Endodermal cell (in vitro differentiated cells): ENCODE measurements at places on chromosomes 16 and 17. TPM values are rescaled to one million over a fixed set of nuclear protein-coding genes. Genes with fewer than 3 reads are reported as not detected.
A peak's percentile ranks its signal among the peaks of the same experiment; 100 is the strongest.

DNA sequence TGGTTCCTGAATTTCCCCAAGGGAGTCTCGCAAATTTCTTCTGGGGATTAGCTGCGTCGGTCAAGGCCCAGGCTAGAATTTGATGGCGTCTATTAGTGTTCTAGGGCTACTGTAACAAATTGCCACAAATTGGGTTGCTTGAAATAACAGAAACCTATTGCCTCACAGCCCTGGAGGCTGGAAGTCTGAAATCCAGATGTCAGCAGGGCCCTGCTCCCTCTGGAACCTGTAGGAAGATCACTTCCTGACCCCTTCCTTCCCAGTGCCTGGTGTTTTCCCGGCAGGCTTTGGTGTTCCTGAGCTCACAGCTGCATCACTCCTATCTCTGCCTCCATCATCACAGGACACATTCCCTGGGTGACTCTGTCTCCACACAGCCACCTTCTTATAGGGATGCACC, 24.4 kb downstream of the DHRS7C start:
- DNase-seq: no peak

- no peak for DNase-seq
Observed at GRCh38 chr16:74898659-74899058, 86.3 kb downstream of the WDR59 start.

GRCh38 chr17:15470536-15470935, 3.1 kb upstream of the CDRT4 start:
- DNase-seq: no peak

- peak; percentile 77 for DNase-seq
Observed at GRCh38 chr17:54749157-54749556, 151.5 kb upstream of the TOM1L1 start.

- no peak for DNase-seq
Observed at GRCh38 chr16:10938796-10939648, 3.2 kb downstream of the DEXI start.

The CLEC18C gene
- 0.20 to 0.72 TPM (median 0.45 TPM) in 3 replicates for total RNA-seq

The TBX2 gene
- 0.07 TPM in 2 replicates for total RNA-seq

The SPATA22 gene
- total RNA-seq: not detected in 2 replicates

- DNase-seq: no peak
Observed at GRCh38 chr17:61333136-61333535, 66.5 kb upstream of the TBX2 start.

DNA sequence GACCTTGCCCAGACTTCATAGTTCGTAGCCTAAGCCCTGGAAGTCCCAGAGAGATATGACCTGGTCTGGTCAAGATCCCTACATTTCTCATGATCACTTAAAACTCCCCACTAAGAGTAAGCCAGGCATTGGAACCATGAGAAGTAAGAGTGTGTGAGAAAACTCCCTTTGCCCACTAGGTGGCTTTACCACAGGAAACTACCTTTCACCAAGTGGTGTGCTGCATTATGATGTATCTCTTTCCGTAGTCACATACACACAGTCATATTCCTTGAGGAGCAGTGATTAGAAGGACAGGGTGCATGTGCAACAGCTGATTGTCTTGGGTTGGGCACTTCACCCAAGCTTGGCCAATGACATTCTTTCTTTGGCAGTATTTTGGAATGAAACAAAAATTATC, 639.3 kb downstream of the KCNJ2 start:
- peak; percentile 50 for DNase-seq

The NAGLU gene
- 24.4 and 29.1 TPM in 2 replicates for total RNA-seq

The ACSM2A gene
- total RNA-seq: not detected in 2 replicates

The UMOD gene
- not detected in 2 replicates for total RNA-seq

GRCh38 chr17:44280392-44280937, 12.5 kb upstream of the SLC4A1 start:
- peak; percentile 48 for DNase-seq

DNA sequence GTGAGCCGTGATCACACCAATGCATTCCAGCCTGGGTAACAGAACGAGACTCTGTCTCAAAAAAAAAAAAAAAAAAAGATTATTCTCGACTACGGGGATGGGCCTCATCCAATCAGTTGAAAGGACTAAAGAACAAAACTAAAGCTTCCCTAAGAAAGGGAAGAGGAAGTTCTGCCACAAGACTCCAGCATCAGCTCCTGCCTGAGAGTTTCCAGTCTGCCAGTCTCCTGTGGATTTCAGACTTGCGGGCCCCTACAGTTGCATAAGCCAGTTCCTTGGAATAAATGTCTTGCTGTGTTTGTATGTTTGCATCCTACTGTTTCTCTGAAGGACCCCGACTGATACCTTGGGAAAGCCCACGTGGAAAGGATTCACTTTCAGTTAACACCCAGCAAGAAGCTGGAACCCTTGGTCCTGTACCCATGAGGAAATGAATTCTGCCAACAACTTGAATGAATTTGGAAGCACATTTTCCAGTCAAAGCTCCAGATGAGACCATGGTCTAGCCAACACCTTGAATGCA, 26.3 kb upstream of the FZD2 start:
- DNase-seq: no peak

GRCh38 chr17:78803186-78803845, 21.2 kb upstream of the CYTH1 start:
- DNase-seq: no peak

DNA sequence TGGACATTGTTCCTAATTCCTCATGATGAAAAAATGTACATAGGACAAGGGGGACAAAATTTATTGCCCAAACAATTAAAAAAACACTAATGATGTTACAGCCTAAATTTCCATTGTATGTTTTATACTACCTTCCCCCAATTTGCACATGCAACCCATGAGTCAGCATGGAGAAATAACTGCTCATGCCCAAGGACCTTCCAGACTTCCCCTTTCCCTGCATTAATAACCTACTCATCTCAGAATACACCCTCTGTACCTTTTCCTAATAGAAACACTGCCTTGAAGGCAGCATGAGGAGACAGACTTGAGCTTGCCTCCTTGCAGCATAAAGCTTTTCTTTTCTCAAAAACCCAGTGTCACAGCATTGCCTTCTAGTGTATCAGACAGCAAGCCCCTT, 2402.8 kb downstream of the TP53TG3F start:
- no peak for DNase-seq

- peak; percentile 51 for DNase-seq
Observed at GRCh38 chr17:39238311-39238972, 12.7 kb upstream of the STAC2 start.

- no peak for DNase-seq
Observed at GRCh38 chr17:68326681-68327080, 35.4 kb downstream of the ARSG start.

The GLP2R gene
- not detected in 2 replicates for total RNA-seq

DNA sequence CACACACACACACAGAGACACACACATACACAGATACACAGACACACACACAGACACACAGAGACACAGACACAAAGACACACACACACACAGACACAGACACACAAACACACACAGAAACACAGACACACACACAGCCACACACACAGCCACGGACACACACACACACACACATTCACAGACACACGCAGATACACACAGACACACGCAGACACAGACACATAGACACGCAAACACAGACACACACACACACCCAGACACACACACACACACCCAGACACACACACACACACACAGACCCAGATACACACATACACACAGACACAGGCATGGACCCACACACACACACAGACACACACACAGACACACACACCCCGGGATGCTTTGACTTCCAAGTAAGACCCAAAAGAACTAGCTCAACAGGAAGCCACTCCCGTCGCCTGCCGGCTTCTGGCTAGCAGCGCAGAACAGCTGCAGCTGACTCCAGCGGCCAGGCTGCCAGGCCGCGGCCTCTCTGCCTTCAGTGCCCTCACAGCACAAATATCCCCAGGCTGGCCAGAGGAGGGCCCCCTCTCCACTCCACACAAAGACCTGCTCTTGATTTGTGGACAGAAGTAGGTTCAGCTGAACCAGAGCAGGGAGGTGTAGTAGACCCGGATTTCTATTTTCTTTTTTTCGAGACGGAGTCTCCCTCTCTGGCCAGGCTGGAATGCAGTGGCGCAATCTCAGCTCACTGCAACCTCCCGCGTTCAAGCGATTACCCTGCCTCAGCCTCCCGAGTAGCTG, 6.0 kb upstream of the CHRNE start:
- DNase-seq: peak; percentile 99

GRCh38 chr17:64226132-64226531, 36.9 kb downstream of the TEX2 start:
- no peak for DNase-seq

The TMEM88 gene
- total RNA-seq: 24.6 and 26.8 TPM in 2 replicates

GRCh38 chr17:47695429-47696376, 1.7 kb downstream of the TBKBP1 start:
- peak; percentile 88 for DNase-seq

DNA sequence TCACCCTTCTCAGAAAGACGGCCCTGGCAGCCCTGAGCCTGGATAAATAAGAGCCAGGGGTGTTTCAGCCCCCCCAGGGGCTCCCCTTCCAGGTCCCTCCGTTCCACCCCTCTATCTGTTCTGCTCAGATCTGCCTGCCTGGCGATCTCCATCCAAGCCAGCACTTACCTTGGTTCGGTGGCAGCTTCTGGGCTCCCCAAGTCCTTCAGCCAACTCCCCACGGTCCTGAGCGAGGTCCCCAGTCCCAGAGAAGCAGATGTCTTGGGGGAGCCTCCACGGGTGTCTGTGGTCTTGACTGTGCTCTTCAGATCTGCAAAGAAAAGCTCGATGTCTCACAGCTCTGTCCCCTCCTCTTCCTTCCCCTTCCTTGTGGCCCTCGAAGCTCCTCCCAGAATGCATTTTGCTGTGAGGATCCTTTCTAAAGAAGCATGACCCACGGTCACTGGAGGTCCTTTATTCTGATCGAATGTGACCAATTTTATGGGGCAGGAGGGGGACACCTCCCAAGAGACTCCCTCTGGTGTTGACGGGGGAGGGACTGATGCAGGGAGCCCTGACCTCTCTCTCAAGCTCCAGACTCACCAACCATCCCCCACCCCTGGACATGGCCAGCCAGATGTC, at the start of gene PIK3R6:
PIK3R6 (minus strand) TSS at position 314 of the 621 bp plus-strand sequence. CDS start 17,880 bp downstream, outside the sequence.
- DNase-seq: peak; percentile 35

DNA sequence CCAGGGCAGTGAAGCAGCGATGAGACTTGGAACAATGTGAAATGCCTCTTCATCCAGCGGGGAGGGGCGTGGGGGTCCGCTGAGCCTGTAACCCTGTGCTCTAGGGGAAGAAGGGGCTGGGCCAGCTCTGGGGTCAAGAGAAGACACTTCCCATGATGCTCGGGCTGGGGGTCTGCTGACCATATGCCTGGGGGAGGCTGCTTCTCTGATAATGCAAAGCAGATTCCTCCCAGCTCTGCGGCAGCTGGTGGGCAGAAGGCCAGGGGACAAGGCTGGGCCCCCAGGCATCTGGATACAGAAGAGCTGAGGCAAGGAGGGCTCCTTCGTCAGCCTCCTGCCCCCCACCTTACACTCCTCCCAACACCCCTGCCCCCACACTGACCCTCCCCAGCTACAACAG, 24.7 kb downstream of the NGFR start:
- DNase-seq: no peak

GRCh38 chr16:66295761-66296546, 70.5 kb upstream of the CDH5 start:
- DNase-seq: peak; percentile 32

DNA sequence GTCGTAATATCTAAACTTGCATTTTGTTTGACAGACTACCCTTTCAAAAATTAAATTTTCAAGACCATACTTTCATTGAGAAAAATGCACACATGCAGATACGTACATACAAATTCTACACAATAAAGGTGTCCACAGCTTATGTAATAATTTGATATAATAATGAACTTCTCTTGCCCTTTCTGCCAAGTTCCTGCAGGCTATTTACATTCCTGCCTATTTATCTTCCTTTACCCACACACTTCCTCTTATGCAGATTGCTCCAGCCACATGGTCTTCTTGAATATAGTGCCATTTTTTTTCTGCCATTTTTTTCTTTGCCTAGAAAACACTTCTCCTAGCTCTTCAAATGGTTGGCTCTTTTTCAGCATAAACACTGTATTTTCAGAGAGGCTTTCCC, 826.9 kb upstream of the CDH8 start:
- DNase-seq: no peak

DNA sequence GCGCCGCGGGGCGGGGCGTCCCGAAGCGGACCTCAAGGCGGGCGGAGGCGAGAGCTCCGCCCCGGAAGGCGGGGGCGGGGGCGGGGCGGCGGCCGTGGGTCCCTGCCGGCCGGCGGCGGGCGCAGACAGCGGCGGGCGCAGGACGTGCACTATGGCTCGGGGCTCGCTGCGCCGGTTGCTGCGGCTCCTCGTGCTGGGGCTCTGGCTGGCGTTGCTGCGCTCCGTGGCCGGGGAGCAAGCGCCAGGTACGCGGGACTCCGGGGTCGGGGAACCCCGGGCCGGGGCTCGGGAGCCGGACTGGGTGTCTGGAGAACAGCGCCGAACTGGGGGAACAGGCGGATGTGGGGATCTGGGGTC, at the start of gene TNFRSF12A:
TNFRSF12A (plus strand) TSS at position 122 of the 357 bp plus-strand sequence; CDS start at position 152, 30 bp downstream.
- peak; percentile 91 for DNase-seq

DNA sequence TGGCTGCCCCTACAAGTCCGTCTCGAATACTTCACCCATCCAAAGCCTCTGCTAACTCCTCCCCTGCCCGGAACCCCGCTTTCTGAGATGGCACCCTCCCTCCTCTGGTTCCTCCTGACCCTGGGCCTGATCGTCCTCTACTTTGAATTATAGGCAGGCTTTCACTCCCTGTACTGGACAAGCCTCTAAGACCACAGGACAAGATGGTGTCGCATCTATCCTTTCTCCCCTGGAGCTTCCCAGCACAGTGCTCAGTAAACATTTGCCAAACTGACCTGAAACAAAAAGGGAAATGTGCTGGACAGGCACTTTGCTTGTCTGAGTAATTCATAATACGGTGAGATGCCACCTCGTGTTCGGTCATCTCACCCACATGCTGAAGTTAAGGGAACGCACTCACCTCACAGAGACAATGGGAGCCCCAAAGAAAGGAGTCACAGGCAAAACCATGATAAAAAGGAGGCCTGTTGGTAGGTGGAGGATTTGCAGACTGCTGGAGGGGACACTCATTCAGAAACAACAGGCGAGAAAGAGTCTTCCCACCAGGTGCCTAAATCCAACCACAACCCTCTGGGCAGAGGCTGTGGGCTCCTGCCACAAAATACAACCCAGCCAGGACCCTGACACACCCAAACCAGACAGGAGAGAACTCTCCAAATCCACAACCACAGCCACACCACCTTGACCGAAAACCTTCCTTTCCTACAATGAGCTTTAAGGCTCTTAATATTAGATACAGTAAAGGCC, 28.2 kb downstream of the SNN start:
- no peak for DNase-seq

The WNK4 gene
- total RNA-seq: 1.0 to 2.1 TPM (median 2.0 TPM) in 3 replicates
